Tibial nerve (tissue), 4 donors: ENCODE measurements at places on chromosomes 16 and 17.

GRCh38 chr17:76986365-76986764, 118.2 kb downstream of the MGAT5B start:
- H3K4me1 ChIP-seq: no peaks in the 10 kb centered on the region
- H3K27me3 ChIP-seq: no peaks in the 10 kb centered on the region
- H3K27ac ChIP-seq: no peak overlapping the region
- no peaks in the 10 kb centered on the region for H3K36me3 ChIP-seq
- no peak for DNase-seq

DNA sequence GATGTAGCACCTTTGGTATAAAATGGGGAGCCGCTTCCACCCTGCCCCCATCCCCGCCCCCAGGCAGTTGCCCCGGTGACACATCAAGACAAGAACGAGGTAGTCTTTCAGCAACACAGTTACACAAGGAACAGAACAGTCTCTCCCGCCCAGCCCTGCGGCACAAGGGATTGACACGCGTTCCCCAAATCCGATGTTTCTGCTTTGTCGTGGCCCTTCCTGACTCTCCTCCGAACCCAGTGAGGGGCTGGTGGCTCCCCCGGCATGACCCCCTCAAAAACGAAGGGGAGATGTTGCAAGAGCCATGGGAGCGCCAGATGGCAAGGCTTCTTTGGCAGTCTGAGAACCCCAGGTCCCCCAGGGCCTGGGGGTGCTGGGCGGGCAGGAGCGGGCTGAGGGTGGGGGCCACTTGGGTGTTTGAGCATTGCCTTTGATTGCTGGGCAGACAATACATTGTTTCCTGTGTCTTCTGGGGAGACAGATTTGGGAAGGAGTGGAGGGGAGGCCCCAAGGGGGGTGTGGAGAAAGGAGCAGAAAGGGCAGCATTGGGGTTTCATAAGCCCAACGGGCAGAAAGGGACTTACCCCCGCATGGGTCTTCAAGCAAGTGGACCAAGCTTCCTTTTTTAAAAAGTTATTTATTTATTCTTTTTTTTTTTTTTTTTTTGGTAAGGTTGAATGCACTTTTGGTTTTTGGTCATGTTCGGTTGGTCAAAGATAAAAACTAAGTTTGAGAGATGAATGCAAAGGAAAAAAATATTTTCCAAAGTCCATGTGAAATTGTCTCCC, 16.6 kb downstream of the COL1A1 start:
- peak; percentile 75 for DNase-seq
- no peaks in the 10 kb centered on the region for H3K36me3 ChIP-seq
- H3K27ac ChIP-seq: peak overlapping the region; percentile 89
- peaks cover 88% of the 10 kb centered on the region for H3K4me1 ChIP-seq

GRCh38 chr16:78211946-78212345, 112.5 kb downstream of the WWOX start:
- no peak for DNase-seq
- H3K4me1 ChIP-seq: no peaks in the 10 kb centered on the region
- no peak overlapping the region for H3K4me3 ChIP-seq
- no peaks in the 10 kb centered on the region for H3K36me3 ChIP-seq
- no peak overlapping the region for H3K27ac ChIP-seq
- no peaks in the 10 kb centered on the region for H3K27me3 ChIP-seq

DNA sequence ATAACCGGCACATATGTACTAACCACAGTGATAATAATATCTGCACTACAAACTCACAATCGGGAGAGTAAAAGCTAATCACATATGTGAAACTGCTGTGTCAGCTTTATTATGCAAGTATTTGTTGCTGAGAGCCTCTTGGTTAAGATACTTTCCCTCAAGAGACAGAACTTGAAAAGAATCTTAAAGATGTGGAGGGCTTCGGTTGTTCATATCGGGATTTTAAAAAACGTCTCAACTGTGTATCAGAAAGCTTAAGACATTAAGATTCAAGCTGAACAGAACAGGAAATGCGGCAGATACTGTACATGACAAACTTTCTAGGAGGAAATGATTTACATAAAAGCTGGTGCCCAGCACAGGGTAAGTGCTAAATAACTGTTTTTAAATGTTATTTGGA, 27.5 kb upstream of the HLF start:
- H3K4me3 ChIP-seq: no peak overlapping the region
- DNase-seq: no peak
- H3K27ac ChIP-seq: no peak overlapping the region
- no peaks in the 10 kb centered on the region for H3K36me3 ChIP-seq
- H3K27me3 ChIP-seq: no peaks in the 10 kb centered on the region

DNA sequence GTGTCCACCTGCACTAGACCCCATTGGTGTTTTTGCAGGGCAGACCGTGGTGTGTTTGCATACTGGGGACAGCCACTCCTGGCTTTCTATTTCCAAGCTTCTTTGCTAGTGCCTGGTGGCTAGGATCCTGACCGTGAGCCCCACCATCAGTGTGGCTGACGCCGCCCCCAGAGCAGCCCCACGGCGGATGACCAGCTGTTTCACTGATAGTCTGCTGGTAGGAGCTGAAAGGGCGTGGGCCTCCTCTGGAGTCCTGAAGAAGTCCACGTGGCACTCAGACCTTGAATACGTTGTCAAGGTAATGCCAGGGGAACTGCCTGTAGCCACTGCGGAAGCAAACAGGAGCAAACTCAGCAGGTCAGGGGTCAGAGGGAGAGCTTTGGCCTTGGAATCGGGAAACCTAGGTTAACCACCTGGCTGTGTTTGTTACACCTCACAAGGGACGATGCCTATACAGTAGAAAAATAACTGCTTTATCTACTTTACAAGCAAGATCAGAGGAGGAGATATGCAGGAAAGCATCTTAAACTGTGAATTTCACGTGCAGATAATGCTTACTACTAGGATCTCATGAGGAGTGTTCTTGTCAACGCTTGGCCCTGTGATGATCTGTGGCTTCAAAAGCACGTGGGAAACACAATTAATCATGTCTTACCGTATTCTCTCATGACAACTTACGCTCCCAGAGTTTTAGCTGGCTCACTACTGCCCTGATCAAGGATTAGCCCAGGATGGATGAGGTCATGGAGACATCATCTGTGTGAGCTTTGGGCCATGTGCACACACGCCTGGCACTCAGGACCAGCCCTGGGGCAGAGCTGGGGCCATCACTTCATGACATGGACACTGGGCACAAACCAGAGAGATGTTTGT, 30.3 kb downstream of the ALDH3A2 start:
- peaks cover 8% of the 10 kb centered on the region for H3K4me1 ChIP-seq
- H3K27me3 ChIP-seq: no peaks in the 10 kb centered on the region
- H3K27ac ChIP-seq: no peak overlapping the region

DNA sequence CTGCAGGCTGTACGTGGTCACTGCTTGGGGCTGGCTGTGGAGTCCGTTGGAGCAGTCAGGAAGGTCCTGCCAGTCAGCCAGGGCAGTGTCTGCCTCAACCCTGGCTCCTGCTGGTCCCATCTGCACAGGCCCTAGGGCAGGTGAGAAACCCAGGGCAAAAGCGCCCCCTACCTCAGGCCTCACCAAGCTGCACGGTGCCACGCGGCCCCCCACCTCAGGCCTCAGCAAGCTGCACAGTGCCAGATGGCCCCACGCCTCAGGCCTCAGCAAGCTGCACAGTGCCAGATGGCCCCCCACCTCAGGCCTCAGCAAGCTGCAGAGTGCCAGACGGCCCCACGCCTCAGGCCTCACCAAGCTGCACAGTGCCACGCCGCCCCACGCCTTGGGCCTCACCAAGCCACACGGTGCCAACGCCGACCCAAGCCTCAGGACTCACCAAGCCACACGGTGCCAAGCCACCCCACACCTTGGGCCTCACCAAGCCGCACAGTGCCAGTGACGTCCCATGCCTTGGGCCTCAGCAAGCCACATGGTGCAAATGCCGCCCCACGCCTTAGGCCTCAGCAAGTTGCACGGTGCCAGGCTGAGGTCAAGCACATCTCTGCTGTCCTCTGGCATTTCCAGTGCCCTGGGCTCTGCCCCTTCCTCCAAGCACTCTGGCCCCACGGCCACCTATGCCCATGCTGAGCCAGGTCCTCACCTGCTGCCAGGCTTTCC, 5.5 kb downstream of the TMEM204 start:
- H3K27me3 ChIP-seq: no peaks in the 10 kb centered on the region
- no peak overlapping the region for H3K4me3 ChIP-seq
- peaks cover 7% of the 10 kb centered on the region for H3K36me3 ChIP-seq
- DNase-seq: no peak

- H3K27ac ChIP-seq: no peak overlapping the region
- no peaks in the 10 kb centered on the region for H3K36me3 ChIP-seq
- no peaks in the 10 kb centered on the region for H3K4me1 ChIP-seq
- H3K4me3 ChIP-seq: no peak overlapping the region
Measured at GRCh38 chr16:86716649-86717048, 138.3 kb downstream of the FOXL1 start.

DNA sequence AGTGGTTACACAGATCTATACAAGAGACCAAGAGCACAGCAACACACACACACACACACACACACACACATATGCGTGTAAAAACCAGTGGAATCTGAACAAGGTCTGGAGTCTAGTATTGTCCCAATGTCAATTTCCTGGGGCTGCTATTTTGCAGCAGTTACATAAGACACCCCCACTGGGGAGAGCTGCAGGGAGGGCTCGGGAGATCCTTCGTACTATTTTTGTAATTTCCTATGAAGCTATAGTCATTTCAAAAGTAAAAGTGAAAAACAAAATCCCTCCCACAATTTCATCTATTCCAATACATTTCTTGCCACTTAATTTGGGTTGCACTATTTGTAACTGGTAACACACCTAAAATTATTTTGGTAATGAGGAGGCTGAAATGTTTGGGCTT, 68.5 kb downstream of the C16orf95 start:
- no peak for DNase-seq
- no peak overlapping the region for H3K27ac ChIP-seq
- no peaks in the 10 kb centered on the region for H3K4me1 ChIP-seq
- no peak overlapping the region for H3K4me3 ChIP-seq
- peaks cover 2% of the 10 kb centered on the region for H3K27me3 ChIP-seq

DNA sequence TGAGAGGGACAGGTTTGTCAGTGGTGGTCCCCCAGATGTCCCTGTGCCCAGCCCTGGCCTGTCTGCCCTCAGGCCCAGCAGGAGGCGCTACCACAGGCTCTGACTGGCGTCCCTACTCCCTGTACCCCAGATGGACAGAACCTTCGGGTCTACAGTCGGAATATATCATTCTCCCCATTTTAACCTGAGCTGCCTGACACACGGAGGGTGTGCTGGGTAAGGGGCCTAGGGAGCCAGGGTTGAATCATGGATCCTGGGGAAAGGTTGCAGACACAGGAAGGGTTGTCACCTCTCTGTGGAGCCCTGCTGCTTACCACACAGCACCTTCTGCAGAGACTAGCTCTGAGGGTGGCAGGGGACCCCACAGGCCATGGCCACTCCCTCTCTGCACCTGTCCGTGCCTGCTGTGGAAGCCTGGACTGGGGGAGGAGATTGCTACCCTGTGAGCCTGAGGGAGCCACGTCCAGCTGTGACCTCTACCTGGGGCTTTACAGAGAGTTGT, 162.2 kb upstream of the ZNF267 start:
- H3K27me3 ChIP-seq: no peaks in the 10 kb centered on the region
- no peak overlapping the region for H3K27ac ChIP-seq
- no peaks in the 10 kb centered on the region for H3K4me1 ChIP-seq
- no peak overlapping the region for H3K4me3 ChIP-seq
